H54 (cell line): ENCODE measurements at places on chromosomes 5 and 9.
A peak's percentile ranks its signal among the peaks of the same experiment; 100 is the strongest.

GRCh38 chr5:75439276-75439675, 72.2 kb downstream of the CERT1 start:
- no peak for DNase-seq

- no peak for DNase-seq
These were observed 173.5 kb downstream of the ZNF608 start for GRCh38 chr5:124572971-124573370.

DNA sequence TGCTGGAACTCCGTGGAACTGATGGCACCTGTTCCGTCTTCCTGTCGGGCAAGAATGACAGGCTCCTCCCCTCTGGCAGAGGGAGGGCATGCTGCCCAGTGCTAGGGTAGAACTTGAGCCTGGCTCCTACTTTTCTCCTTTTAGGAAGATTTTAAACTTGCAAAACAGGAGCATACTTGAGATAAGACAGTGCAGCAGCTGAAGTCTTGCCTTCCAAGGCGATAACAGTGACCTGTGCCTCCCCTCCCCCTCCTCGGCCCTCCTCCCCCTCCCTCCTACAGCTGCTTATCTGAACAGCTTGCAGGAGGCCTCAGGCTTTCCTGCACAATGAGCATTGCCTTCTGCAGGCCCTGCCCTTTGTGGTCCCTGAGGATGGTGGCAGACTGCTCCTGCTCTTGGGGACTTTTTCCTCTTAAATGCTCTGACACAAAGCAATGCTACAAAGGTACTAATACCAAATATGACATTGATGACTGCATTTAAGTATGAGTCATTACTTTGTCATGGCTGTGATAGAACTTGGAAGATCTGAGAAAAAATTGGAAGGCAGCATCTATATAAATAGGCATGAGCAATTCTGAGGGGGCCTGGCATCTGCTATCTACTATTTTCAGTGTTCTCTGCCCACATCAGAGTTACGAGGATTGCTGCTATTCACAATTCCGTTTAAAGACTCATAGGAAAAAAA, 2.0 kb downstream of the GADD45G start:
- peak; percentile 70 for DNase-seq

DNA sequence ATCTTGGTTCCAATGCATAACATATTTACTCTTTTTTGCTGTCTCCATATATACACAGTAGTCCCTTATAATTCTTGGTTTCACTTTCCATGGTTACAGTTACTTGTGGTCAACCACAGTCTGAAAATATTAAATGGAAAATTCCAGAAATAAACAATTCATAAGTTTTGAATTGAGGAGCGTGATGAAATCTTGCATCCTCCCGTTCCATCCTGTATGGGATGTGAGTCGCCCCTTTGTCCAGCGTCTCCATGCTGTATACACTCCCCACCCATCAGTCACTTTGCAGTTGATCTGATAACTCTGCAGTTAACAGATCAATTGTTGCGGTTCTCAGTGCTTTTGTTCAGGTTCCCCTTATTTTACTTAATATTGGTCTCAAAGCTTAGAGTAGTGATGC, 11.5 kb upstream of the FAF2 start:
- DNase-seq, result no peak

- no peak for DNase-seq
These were observed 96.7 kb downstream of the SUSD1 start for GRCh38 chr9:112078432-112078831.

DNA sequence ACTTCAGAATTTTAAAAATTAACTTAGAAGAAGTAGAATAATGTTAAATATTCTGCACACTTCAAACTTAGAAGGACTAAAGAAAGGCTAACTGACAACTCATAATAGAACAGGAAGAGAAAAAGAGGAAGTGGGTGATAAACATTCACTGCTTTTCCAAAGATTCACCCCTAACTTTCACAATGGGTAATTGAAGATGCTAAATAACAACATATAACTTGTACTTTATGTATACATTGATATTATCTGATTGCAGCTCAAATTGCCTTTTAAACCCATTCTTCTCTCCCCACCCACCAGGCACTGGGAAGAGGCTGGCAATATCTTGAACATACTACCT, 376.6 kb downstream of the EFNA5 start:
- no peak for DNase-seq

DNA sequence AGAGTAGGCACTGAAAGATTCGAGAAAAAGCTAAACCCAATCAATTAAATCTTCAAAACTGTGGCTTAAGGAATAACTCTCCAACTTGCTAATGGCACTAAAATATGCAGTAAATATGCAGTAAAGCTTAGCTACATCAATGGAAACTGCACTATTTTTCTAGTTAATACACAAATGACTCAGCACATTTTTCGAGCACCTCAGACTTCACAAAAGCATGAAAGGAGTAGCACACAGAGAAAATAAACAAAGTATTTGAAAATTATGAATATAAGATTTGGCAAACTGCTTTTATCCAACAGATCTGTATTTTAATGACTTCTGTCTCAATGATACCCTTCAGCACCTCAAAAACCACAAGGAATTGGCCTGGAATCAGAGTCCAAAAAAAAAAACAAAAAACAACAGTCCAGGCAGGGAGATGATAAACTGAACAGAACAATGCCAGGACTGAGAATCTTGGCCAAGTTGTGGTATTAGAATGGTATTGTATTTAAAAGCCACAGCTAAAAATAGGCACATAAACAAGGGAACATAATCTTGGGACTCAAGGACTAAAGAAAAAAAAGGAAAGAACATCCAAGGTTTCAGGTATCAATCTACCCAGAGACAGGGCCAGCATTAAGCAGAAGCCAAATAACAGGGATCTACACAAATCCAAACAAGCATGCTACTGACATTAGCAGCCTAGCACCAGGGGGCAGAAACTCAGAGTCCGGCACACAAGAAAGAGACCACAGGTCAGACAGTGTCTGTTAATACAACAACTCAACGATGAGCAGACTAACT, 21.4 kb downstream of the TMEM245 start:
- no peak for DNase-seq
